ENCODE measurements at places on chromosomes 1 and 21.

DNA sequence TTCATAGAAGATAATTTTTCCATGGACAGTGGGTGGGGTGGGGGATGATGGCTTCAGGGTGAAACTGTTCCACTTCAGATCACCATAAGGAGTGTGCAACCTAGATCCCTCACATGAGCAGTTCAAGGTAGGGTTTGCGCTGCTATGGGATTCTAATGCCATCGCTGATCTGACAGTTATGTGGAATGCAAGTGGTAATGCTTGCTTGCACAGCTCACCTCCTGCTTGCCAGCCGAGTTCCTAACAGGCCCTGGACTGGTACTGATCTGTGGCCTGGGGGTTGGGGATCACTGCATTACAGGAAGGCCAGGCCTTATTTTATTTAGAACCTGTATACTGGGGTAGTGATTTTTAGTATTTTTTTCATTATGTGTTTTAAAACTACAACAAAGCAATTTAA, 22.0 kb downstream of the MAN1A2 start:
- no peak for DNase-seq

GRCh38 chr1:223477456-223477855, 84.2 kb downstream of the CCDC185 start:
- no peak for DNase-seq

- DNase-seq, result no peak
These were observed 107.0 kb upstream of the CD55 start for GRCh38 chr1:207214453-207214852.

DNA sequence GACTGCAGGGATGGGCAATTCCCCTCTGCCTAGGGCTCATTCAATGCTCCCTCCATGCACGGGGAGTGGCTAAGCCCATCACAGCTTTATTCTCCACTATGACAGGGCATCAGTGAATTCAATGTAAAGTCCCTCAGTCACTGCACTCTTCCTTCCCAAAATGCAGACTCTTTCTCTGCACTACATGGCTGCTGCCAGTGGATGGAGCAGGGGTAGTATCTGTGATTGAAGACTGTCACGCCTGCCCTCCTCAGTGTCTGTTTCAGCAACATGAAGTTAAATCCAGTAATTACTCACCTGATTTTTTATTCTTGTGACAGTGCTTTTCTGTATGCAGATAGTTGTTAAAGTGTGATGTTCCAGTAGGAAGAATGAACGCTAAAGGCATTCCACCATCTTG, 1323.2 kb downstream of the AMY1C start:
- no peak for DNase-seq

DNA sequence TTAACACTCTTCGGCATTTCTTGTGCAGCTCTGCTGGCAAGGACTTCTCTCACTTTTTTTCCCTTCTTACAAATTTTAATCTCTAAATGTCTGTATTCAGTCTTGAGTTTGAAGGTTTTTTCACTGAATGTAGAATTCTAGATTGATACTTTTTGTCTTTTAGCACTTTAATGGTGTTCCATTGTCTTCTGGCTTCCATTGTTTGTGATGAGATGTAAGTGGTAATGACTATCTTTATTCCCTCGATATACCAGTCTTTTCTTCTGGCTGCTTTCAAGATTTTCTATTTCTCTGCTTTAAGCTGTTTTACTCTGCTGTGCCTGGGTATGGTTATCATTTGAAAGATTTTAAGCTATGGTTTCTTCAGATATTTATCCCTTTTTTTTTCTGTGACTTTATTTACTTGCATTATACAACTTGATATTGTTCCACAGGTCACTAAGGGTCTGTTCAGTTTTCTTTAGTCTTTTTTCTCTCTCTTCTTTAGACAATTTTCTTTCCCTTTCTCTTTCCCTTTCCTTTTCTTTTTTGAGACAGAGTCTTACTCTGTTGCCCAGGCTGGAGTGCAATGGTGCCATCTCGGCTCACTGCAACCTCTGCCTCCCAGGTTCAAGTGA, 35.8 kb downstream of the DYRK1A start:
- no peak for DNase-seq

DNA sequence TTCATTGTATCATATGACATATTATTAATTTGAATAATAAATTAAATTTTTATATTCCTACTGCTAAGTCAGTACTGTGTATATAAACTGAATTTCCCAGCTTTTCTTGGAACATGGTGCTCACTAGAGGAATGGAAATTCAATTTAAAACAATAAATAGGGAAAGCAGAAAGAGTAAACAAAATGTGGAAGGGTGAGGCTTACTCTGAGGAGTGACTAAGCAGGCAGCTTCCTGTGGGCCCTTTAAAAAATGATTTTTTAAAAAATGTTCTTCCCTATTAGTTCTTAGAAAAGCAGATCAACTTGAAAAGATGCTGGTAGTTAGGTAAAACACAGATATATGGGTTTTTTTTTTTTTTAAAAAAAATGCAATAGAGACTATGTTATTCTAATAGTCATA, 49.5 kb upstream of the S1PR1 start:
- DNase-seq, result no peak

GRCh38 chr1:175192111-175192629, 406 bp downstream of the KIAA0040 start:
- DNase-seq, result no peak

- no peak for DNase-seq
These were observed 23.4 kb upstream of the KIAA1614 start for GRCh38 chr1:180889325-180889724.

DNA sequence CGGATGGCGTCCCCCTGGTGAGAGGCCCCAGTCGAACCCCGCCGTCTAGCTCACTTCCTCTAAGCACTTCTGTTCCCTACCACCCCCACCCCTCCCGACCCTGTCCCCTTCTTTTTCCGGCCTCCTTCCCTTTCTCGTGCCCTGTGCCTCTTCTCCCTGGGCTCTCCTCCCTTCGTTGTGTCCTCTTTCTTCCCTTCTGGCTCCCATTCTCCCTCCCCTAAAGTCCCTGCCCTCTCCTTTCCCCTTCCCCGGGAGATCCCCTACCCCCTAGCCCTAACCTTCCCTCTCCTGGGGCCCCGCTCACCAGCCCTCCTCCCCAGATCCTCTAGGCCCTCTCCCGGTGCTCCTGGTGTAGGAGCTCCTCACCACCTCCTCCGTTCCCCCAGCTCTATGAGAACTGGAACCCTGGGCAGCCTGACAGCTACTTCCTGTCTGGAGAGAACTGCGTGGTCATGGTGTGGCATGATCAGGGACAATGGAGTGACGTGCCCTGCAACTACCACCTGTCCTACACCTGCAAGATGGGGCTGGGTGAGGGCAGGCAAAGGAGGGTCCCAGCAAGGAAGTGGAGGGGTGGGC, 15.9 kb downstream of the BCAN start:
- no peak for DNase-seq

DNA sequence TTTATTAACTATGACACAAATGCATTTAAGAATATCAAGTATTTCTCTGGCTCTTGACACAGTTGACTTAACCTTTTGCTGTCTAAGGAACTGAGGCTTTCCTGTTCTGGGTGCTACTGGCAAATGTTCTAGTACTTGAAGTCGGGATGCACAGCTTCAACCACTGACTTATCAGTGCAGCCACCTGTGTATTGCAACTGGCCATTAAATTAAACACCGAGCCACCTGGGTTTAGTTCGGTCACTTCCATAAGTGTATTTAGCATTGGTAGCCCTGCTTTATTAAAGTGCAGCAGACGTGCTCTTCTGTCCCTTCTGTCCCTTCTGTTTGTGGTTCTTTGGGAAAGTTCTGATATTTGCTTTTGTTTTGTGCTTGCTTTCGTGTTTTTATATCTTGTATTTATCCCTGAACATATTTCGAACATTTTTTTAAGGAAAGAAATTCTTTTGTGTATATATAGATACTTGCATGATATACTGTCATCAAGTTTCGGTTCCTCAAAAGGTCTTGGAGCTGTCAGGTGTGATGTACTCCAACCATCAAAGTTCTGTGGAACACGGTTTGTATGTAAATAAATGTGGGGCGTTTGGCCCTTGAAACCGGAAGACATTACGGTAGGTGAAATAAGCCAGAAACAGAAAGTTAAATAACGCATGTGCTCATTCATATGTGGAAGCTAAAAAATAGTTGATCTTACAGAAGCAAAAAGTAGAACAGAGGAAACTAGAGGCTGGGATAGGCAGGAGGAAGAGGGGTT, 297.9 kb upstream of the GREM2 start:
- DNase-seq, result no peak

GRCh38 chr1:31509124-31510072, 66.9 kb upstream of the TINAGL1 start:
- DNase-seq, result no peak

GRCh38 chr1:175494011-175494554, 249.3 kb downstream of the TNR start:
- no peak for DNase-seq

DNA sequence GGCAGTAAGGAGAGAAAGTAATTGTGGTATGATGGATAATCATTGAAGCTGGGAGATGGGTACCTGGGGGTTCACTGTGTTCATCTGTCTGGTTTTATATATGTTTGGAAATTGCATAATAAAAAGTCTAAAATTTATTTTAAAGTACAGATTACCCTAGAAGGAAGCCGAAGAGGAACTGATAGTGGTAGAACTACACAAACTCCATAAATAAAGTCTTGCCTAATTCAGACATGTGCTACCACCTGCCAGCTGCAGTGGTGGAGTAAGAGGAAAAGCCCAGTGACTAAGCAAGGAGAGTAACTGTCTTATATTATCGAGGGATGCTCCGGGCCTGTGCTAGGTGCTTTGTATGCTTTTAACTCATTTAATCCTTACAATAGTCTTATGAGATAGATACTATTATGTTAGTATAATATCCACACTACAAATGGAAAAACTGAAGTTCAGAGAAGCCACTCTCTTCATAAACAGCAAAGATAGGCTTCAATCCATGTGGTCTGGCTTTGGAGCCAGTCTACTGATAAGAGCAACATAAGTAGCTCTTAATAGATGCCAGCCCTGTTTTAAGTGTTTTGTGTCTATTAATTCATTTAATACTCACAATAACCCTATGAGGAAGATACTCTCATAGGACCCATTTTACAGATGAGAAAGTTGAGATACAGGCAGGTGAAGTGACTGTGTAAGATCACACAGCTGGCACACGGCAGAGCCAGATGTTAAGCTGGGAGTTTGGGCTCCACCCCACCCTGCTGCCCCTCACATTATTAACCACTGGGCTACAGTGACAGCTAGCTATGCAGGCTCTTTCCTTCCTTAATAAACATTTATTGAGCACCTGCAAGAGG, 56.8 kb upstream of the HNRNPU start:
- DNase-seq, result no peak

- no peak for DNase-seq
These were observed 158.3 kb downstream of the TOMM20 start for GRCh38 chr1:234970401-234970730.

- DNase-seq, result no peak
These were observed 520 bp downstream of the ZBTB17 start for GRCh38 chr1:15975358-15975804.

- no peak for DNase-seq
These were observed 53.6 kb downstream of the ERI3 start for GRCh38 chr1:44301442-44301841.

- no peak for DNase-seq
These were observed 47.0 kb upstream of the KDM4A start for GRCh38 chr1:43602990-43603389.

- no peak for DNase-seq
These were observed 4.3 kb downstream of the PRMT2 start for GRCh38 chr21:46639489-46640386.

DNA sequence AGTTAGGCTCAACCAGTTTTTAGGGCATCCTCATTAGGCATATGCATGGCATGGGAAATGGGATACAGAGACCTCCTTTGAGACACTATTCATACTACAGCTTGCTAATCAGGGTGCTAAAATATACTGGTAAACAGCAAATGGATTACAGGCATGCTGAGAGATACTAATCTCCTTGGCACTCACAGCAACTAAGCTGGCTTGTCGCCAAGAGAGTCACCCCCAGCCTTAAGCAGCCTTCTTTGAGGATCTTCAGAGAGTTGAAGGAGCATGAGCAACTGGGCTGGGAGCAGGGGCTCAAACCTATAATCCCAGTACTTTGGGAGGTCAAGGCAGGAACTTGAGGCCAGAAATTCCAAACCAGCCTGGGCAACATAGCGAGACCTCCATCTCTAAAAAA, 120.1 kb upstream of the NR5A2 start:
- DNase-seq, result no peak

DNA sequence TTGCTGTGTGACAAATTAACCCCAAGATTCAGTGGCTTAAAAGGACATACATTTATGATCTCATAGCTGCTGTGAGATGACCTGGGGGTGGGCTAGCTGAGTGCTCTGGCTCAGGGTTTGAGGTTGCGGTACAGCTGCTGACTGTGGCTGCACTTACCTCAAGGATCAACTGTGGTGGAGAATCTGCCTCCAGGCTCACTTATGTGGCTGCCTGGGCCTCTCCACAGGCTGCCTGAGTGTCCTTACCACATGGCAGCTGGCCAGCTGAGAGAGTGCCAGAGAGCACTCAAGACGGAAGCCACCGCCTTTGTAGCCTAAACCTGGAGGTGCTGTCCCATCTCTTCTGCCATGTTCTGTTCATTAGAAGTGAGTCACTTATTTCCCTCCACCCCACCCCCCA, 5.7 kb downstream of the LRRC71 start:
- no peak for DNase-seq

DNA sequence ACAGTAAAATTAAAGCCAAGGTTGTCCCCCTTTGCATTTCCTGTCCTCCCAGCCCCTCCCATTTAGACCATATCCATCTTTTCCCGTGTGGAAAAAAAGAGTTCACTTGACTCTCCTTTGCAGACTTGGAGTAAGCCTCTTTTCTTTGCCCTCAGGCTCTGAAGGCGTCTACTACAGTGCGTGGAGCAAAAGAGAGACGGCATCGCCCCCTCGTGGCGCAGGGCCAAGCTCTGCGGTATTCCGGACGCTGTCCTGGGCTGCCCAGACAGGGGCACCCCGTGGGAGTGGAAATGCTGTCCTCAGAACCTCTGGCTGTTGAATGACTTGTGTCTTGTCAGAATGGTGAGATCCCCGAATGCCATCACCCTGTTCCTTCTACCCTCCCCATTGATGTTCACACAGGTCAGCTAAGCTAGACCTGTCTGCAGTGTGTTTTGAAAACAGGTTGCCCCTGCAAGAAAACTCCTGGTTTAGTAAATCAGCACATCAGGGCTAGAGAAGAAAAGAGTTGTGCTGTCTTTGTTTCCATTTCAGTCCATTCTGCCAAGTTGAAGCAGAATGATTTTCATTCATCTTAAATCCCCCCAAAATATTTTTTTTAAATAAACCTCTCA, 12.3 kb upstream of the GJA8 start:
- DNase-seq, result peak; percentile 64

GRCh38 chr1:38068220-38068979, 21.8 kb upstream of the POU3F1 start:
- no peak for DNase-seq

GRCh38 chr1:43038232-43038935, 79.7 kb upstream of the SLC2A1 start:
- no peak for DNase-seq

GRCh38 chr1:29331729-29332128, 95.4 kb downstream of the PTPRU start:
- no peak for DNase-seq

DNA sequence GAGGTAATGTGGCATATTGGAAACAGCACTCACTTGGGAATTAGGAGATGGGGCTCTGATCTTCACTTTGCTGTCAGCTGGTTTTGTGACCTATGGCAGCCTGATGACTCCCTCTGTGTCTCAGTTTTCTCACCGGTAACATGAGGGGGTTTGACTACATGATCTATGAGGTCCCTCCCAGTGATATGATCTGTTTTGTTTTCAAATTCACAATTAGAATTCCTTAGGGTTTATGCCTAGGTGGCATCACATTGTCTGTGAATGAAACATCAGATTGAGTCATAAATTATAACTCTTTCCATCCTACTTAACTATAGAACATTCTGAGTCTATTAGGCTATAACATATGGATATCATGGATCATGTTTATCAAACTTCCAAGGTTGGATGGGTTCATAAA, 386.6 kb downstream of the PTBP2 start:
- no peak for DNase-seq
